ENCODE measurements at places on chromosomes 6 and 20.

DNA sequence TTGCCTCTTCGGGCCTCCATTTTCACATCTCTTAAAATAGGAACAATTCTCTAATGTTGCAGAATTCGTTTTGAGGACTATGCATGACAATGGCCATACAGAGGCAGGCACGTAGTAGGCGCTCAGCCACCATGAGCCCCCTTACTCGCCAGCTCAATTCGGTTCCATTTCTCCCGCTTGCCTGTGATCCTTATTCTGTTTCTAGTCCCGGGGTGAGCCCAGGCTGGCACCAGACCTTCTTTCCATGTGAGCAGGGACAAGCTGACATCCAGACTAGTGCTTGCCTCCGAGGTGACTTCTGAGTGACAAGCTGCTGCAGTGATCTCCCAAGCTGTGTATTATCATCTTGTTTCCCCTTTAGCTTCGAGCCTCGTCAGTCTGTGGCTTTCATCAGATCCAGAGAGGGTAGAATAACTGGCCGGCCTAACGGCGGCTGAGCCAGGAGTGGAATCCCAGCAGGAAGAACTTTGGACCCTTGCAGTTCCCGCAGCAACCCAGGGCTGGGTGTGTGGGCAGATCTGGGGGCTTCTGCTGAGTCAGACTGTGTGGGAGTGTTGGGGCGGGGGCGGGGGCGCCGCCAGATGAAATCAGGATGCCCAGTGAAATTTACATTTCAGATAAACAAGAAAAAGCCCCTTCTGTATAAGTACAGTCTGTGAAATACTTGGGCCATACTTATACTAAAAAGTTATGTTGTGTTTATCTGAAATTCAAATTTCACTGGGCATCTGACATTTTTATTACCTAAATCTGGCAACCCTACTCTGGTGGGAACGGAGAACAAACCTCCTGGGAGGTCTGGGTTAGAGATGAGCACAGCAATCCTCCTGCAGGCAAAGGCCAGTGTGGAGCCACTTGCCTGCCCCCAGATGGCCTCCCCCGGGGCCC is 10.9 kb downstream of the BANF2 start:
- DNase-seq = no peak

- DNase-seq = no peak
Measured at GRCh38 chr6:128882560-128882959, 378 bp upstream of the LAMA2 start.

DNA sequence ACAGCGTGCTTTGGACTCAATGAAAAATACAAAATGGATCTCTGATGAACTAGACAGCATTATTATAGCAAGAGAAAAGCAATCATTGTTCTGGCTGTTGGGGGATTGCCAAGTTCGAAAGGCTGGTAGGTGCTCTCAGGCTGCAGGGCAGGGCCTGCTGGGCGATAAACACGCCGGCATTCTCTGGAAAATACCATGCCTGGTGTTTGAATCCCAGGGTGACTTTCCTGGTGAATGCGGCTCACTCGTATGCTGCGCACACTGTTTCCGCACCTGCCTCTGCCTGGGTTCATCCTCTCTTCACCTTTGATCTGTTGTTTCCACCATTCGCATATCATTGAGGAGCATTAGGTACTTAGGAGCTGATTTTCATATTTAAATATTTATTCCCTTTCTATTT is 37.4 kb downstream of the GCNT2 start:
- DNase-seq = no peak

DNA sequence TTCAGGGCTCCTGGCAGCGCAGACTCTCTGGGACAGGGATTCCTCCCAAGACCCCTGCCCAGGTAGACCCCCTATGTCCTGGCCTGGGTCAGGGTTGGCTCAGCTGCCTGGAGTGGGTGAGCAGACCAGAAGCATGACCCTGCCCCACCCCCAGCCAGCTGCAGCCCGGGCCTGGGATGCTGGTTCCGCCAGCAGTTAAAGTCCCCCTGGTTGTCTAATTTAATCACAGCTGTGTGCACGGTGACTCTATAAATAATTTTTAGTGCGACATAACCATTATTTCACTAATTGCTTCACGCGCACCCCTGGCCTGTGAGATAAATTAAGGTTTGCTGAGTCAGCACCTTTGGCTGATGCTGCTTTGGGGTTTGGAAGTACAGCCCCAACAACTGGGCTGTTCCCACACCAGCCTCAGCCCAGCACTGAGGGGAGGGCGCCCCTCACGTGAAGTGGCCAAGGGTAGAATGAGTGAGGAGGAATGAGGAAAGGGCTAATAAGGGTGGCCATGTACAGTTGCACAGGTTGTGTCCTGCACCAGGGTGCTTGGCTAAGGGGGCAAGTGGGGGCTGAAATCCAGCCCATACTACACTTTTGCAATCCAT is 26.1 kb upstream of the CDH22 start:
- no peak for DNase-seq

- DNase-seq = no peak
Measured at GRCh38 chr20:37316775-37317170, 27.3 kb downstream of the MANBAL start.

DNA sequence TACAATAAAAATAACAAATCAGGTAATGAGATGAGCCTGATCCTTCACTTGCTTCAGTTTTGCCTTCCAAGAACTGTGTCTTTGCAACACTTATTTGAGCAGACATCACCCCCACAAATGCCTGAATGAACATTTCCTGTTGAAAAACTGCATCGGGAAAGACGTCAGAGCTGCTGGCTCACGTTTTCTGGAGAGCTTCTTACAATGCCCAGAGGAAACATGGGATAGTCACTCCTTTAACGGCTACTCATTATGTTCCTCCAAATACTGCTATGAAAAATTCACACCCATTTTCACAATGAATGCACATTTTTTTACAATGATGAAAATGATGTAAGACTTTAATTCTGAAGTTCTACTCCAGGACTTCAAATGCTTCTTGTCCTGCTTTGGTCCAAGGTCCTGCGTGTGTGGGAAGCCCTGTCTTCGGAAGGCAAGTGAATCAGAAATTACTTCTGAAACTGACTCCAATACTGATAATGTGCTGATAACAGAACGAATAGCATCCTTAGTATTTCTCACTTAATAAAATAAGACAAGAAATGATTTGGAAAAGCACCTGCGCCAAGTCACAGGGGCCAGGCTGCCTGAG is 238.0 kb downstream of the ANKRD60 start:
- DNase-seq = no peak

DNA sequence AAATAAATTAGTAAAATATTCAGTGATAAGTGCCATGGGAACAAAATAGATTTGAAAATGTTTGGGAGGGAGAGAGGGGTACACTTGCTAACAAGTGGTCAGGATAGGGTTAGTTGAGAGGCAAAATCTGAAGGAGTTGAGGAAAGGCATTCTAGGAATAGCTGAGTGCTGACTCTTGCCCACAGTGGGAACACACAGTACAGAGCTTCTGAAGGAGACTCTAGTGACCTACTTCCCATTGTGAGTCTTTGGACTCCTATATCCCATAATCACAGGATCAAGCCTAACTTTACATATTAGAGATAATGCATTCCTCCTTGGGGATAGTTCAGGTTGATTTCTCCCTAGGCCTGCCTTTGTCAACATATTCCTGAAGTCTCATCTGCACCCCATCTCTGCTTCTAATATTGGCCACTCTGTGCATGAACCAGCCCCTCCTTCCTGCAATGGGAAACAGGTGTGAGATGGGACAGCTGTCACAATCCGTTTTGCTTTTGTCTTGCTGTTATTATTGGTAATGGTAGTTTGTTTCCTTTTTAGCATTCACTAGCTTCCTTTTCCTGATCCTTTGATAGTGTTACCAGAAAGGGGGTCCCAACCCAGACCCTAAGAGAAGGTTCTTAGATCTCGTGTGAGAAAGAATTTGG is 2.6 kb upstream of the TRIM38 start:
- DNase-seq = no peak

GRCh38 chr6:14625173-14625895 is 507.8 kb downstream of the CD83 start:
- DNase-seq = no peak

- DNase-seq = no peak
Measured at GRCh38 chr6:70753870-70754380, 86.2 kb downstream of the SMAP1 start.

GRCh38 chr20:51446656-51447055 is 95.9 kb downstream of the NFATC2 start:
- no peak for DNase-seq

- DNase-seq = no peak
Measured at GRCh38 chr6:83199863-83200225, 6.7 kb downstream of the RWDD2A start.

GRCh38 chr20:19552221-19553180 is 205.6 kb upstream of the RIN2 start:
- no peak for DNase-seq

GRCh38 chr6:88296694-88297093 is 130.5 kb upstream of the CNR1 start:
- DNase-seq = no peak

- DNase-seq = no peak
Measured at GRCh38 chr6:924661-925060, 231.7 kb upstream of the EXOC2 start.

DNA sequence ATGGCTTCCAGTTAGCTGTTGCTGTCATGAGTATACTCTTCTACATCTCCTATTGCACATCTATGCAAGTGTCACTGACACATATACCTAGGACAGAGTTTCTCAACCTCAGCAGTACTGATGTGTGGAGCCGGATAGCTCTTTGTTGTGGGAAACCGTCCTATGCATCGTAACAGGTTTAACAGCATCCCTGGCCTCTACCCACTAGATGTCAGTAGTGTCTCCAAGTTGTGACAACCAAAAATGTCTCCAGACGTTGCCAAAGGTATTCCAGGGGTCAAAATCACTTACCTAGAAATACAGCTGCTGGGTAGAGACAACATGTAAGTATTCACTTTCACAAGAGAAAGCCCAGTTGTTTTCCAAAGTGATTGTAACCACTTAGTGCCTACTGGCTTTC is 637.6 kb downstream of the RNF144B start:
- DNase-seq = no peak

DNA sequence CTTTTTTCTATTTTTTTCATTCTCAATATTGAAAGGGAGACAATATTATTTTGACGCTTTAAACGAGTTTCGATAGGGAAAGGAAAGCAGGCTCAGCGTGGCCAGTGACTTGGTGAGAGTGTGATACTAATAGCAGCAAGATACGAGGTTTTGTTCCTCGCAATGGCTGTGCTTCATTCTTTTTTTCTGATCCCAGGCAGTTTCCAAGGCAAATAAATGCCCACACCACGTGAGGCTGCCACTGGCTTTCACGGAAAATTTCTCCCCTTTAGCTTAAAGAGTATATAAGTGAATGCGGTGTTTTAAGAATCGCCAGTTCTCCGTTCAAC is 196.4 kb upstream of the ZNF184 start:
- DNase-seq = no peak

DNA sequence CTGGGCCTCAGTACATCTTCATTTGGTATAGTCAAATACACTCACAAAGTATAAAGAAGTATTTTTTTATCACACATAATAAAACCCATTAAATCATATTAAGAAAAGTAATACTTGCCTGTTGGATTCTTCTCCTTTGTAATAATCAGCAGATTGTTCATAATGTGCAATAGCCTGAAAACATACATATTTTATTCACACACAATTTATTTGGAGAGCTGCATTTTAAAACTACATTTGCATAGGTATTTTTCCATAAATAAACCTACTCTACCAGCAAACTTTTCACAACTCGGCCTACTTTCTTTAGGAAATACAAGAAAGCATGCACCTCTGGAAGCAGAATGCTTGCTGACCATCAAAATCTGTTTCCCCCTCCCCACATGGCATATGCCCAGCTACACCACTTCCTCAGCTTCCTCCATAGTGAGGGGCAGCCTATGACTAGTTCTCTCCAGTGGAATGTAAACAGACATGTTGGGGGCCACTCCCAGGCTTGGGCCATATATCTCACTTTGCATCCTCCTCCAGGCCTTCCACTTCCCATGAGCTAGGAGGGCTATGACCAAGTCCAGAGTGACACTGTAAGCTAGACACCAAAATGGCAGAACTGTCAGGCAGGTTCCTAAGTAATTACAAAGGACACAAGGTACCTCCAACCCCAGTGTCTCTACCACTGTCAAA is 28.3 kb downstream of the GZF1 start:
- DNase-seq = no peak

DNA sequence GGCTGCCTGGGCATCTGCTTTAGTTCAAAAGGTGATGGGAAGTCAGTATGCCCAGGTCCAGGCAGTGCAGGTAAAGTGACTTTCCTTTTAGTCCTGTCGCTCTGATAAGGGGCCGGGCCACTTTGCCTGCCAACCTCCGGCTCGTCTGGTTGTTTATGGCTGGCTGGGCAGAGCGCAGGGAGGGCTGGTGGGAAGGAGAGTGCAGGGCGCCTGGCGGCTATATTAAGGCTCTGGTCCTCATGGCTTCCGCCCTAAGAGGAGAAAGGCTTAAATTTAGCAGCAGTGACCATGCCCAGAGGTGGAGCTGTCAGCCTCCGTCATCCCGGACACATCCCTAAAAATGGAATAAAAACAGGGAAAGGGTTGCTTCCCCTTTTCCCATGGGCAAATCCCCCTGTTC is 14.6 kb downstream of the GATA5 start:
- no peak for DNase-seq

GRCh38 chr6:117329926-117330325 is 64.6 kb downstream of the VGLL2 start:
- DNase-seq = no peak

DNA sequence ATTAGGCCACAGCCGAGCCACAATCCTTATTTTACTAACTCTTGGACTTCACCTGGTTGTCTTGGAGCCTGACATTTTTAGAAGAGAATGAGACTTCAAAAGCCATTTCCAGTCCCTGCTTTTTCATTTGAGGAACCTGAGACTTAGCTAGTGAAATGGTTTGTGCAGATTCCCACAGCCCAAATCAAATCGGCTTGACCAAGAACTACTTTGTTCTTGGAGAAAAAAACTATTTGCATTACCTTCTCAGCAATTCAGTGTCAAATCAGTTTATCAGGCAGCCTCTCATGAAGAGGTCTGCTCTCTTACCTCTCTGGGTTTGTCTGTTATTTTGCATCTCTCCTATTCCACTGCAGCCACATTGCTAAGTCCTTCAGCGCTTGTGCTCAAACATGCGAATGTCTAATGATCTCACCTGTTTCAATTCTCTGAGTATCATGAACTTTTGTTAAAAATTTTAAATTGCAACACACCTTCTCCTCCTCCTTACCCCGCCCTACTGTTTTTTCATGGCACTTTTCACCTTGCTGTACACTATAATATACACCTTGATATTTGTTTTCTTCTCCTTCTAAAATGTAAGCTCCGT is 573 bp upstream of the IFNGR1 start:
- no peak for DNase-seq

GRCh38 chr20:51386586-51386985 is 155.9 kb downstream of the NFATC2 start:
- DNase-seq = no peak

- no peak for DNase-seq
Measured at GRCh38 chr6:136920216-136920615, 1.9 kb upstream of the SLC35D3 start.

- no peak for DNase-seq
Measured at GRCh38 chr6:49072146-49072545, 390.9 kb downstream of the MMUT start.

- DNase-seq = no peak
Measured at GRCh38 chr6:79894939-79895338, 52.4 kb downstream of the ELOVL4 start.

GRCh38 chr20:32160341-32160740 is 47.2 kb downstream of the PLAGL2 start:
- DNase-seq = no peak

- DNase-seq = no peak
Measured at GRCh38 chr20:38301309-38301708, 2.6 kb upstream of the BPI start.
